ENCODE measurements at places on chromosomes 2 and 18.

GRCh38 chr2:234695981-234696380 is 199.1 kb upstream of the ARL4C start:
- no peak for DNase-seq

DNA sequence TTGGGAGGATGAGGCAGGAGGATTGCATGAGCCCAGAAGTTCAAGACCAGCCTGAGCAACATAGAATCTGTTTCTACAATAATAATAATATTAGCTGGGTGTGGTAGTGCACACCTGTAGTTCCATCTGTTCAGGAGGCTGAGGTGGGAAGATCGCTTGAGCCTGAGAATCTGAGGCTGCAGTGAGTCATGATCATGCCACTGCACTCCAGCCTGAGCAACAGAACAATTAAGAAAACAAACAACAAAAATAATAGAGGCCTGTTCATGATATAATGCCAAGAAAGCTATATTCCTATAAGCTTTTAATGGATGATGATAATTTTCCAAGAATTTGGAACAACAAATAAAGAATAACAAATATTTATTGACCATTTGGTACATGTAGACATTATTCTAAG is 6.9 kb upstream of the CCBE1 start:
- DNase-seq = no peak

DNA sequence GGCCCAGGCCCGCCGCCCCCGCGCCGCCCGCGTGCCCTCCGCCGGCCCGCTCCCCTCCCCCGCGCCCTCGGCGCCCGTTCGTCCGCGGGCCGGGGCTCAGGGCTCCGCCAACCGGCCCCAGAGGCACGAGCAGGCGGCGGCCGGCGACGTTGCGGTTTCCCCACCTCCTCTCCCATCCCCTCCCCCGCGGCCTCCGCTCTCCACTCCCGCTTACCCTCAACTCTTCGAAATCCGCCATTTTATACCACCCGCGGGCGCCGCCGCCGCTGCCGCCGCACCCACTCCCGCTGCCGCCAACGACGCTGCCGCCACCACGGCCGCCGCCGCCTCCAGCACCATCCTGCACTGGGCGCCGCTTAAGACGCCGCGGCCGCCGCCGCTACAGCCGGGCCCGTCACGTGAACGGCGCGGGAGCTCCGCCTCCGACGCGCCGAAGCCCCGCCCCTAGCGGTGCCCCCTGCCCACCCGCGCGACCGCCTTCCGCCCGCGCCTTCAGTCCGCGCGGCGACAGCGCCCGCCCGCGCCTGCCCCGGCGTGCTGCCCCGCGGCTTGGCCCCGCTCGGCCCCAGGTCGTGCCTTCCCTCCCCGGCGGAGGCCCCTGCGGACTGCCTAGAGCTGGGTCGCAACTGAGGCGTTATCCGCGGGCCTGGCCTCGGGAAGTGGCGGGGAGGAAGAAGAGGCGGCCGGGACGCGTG is at the start of the genes KATNAL2 and PIAS2:
Gene KATNAL2, plus strand, starts transcription at position 495 of the 695 bp plus-strand sequence. CDS start 29,271 bp downstream, outside the sequence.
Gene PIAS2, minus strand, starts transcription at position 400 of the 695 bp plus-strand sequence. Its CDS starts 162 bp downstream, at position 238.
- peak; percentile 88 for DNase-seq

GRCh38 chr2:9463698-9464034 is 10.7 kb upstream of the IAH1 start:
- no peak for DNase-seq

GRCh38 chr2:29954316-29954715 is 32.9 kb upstream of the ALK start:
- no peak for DNase-seq

GRCh38 chr2:84717302-84717701 is 163.6 kb downstream of the TRABD2A start:
- DNase-seq = no peak

DNA sequence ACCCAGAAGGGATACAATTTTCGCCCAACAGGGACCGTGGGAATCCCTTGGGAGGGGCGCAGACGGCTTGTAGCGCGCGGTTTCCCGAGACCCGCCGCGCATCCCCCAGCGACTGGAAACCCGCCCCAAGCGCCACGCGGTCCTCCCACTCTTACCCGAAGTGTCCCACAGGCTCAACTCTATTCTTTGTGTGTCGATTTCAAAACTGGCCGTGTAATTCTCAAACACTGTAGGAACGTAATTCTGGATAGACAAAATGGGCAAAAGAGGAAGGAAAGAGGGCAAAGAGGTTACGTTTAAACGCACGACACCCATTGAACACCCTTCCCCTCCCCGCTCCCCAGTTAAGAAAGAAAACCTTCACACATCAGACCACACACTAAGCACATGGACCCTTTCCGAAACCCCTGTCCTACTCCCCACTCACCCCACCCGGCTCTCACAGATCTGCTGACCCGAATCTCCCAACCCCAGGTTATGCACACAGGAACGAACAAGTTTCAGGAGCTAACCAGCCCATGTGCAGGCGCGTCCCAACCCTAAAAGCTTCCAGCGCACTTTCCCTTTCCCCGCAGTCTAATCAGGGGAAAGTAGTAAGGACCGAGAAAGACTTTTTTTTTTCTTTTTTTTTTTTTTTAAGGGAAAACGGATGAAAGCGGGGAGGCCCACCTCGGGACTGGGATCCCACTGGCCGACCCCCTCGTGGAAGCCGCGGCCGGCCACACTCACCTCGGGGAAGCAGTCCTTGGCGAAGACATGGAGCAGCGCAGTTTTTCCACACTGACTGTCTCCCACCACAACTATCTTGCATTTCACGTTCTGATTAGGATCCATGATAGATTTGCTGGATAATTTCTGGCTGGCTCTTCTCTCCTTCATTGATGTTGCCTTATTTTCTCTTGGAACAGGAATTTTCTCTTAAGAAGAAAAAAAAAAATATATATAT is 655 bp downstream of the RND3 start:
- DNase-seq = peak; percentile 69

GRCh38 chr2:112737542-112738232 is 16.9 kb downstream of the NT5DC4 start:
- no peak for DNase-seq

DNA sequence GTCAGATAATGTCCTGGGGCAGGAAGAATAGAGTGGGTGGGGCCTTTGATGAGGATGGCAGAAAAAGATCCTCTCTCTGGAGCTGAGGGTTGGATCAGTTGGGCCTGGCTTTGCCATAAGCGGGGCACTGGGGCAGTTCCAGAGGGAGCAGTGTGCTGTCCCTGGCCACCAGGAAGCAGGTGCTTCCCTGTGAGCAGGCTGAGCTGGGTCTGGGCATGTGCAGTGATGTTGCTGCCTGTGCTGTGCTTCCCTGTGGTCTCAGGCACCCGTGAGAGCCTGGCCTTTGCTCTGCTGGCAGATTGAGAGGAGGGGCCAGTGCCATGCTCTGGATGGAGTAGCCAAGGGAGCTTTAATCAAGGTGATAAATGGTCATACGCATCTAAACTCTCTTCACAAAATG is 14.6 kb upstream of the NPPC start:
- DNase-seq = no peak

DNA sequence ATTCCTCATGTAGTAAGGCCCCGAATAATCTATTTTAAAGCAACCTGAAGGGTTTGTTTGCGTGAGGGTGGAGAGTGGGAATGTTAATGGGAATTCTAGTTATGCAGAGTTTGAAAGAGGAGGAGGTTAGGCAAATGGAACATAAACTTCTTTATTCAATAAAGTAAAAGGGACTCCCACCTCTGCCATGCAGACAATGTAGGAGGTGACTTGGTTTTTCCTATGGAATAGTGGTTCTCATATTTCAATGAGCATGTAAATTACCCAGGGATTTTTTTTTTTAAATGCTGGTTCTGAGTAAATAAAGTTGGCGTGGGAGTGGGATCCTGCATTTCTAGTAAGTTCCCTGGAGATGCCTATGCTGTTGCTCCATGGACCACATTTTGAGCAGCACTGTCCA is 367.9 kb downstream of the THSD7B start:
- DNase-seq = no peak

- no peak for DNase-seq
These were observed 135.4 kb downstream of the TMEM17 start for GRCh38 chr2:62370321-62371250.

GRCh38 chr2:2484301-2484700 is 153.2 kb upstream of the MYT1L start:
- DNase-seq = no peak

GRCh38 chr2:239762106-239762505 is 263.0 kb downstream of the NDUFA10 start:
- no peak for DNase-seq

DNA sequence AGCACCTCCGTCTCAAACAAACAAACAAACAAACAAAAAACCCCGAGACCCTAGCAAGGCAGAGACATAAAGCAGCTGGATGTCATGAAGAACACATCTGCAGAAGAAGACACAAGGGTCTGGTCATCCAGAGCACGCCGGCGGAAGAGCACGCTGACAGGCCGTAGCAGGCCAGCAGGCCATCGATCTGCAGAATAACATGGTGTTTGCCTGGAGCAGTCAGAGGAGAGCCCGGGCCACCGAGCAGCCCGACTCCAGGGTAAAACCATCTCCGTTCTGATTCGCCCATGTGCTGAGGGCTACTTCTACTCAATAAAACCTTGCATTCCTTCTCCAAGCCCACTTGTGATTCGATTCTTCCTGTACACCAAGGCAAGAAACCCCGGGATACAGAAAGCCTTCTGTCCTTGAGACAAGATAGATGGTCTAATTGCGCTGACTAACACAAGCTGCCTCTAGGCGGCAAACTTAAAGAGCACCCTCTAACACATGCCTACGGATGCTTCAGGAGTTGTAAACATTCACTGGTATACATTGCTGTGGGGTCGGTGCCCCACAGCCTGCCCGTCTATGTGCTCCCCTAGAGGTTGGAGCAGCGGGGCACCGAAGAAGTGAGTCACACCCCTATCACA is 549.8 kb upstream of the NRXN1 start:
- no peak for DNase-seq

GRCh38 chr2:176072951-176073904 is 10.5 kb downstream of the EVX2 start:
- no peak for DNase-seq

GRCh38 chr18:53261241-53261640 is 921.2 kb downstream of the DCC start:
- DNase-seq = no peak

DNA sequence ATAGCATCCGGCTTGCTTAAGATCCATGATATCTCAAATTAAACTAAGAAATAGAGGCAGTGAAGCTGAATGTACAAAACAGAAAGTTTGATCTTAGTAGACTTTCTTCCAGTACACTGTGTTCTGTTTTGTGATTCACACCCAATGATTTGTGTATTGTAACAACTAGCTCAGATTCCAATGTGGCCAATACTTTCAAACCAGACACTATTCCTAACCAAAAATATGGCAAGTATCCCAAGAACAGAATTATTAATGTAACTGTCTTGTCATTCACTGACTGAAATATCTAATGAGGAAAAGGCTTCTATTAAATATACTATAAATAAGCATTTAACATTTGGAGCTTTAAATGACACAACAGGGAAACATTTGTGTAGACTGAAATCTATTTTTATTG is 299.1 kb downstream of the NRXN1 start:
- no peak for DNase-seq

DNA sequence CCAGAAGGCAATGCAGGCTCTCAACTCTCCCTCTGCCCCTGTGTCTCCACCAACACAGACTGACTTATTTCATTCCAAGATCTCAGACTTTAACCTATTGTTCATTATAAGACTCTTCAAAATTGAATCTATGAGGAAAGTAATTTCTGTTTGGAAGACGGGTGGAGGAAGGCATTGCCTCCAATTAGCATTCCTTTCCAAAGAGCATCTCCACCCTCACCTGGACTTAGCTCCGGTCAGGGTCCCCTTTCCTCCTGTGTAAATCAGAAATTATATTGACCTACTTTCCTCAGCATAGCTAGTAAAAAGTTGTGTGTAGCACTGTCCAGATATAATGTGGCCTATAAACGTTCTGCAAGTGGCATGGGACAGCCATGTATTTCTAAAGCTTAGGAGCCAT is 230.4 kb upstream of the ACVR2A start:
- no peak for DNase-seq

DNA sequence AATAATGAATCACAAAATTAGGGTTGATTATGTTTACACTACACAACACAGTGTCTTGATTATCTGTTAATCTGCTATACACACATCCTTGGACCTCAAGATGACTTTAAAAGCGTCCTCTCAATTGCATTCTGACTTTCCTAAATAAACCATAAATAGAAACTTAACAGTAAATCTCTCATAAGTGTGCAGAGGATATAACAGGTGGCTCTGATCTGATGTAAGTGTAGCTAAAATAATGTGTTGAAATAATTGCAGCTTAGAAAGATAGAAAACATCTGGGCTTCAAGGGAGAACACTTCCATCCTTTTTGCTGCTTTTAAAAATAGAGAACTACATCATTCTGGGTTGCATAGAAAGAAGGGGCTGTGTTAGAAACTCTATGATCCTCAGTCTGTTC is 78.4 kb upstream of the EFEMP1 start:
- no peak for DNase-seq

DNA sequence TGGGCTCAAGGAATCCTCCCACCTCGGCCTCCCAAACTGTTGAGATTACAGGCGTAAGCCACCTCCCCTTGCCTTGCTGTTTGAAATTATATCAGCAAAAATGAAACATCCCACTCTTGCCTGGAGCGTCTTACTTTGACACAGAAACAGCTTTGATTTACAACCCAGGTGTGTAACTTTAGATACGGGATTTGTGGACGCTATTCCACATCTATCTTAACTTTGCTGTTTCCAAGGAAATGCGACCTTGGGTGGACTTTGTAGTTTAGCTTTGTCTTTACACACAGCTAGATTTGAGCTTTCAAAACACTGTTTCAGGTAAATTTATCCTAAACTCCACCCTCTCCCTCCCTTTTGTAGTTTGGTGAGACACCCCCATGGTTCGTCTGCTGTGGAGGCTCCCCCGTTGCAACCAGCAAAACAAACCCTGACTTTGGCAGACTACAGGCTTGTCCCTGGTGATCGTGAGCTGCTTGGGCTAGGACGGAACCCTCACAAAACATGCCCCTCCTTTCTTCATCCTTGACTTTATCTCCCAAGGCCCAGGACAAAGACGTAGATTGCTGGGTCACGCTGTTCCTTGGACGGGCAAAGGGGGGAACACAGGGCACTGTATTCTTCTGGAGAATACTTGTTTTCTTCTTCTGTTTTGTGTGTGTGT is 5.5 kb upstream of the MSH6 start:
- DNase-seq = no peak

DNA sequence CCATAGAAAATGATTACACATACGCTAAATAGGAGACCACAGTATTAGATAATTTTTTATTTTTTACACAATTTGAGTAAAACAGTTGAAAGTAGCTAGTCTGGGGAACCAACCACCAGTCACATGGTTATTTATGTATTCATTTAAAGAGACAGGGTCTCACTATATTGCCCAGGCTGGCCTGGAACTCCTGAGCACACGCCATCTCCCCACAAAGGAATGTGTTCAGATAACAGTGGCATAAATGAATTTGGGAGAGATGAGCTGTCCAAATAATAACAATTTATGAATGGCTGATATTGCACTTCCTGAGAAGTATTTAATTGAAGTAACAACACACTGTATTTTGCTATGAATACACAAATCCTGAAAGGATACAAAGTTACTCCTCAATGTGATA is 39.7 kb downstream of the KIDINS220 start:
- DNase-seq = no peak

DNA sequence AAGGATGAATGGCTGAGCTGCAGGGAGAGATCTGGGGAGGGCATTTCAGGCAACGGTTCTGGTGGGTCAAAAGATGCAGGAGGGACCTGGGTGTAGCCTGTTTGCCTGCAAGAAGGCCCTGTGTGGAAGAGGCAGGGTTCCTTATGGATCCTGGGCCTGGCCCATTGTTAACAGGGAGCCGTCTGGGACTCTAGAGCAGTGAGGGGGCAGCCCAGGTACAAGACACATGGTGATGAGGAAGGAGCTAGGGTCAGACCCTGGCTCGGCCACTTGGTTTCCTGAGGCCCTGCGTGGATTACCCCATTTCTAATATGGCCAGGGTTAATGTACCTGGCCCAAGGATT is 124.9 kb downstream of the GLI2 start:
- no peak for DNase-seq

- no peak for DNase-seq
These were observed 1.0 kb downstream of the VSNL1 start for GRCh38 chr2:17541531-17541950.
